Cortex of kidney (tissue), 1 donor: ENCODE measurements at places on chromosomes 6 and 20.

- no peak for DNase-seq
These were observed 84.3 kb upstream of the TMEM181 start for GRCh38 chr6:158475344-158476302.

GRCh38 chr6:6681075-6681849 is 92.7 kb downstream of the LY86 start:
- DNase-seq = no peak

GRCh38 chr20:58567437-58567836 is 52.2 kb upstream of the APCDD1L start:
- no peak for DNase-seq

- no peak for DNase-seq
These were observed 1.4 kb upstream of the LAMA5 start for GRCh38 chr20:62368392-62368975.

DNA sequence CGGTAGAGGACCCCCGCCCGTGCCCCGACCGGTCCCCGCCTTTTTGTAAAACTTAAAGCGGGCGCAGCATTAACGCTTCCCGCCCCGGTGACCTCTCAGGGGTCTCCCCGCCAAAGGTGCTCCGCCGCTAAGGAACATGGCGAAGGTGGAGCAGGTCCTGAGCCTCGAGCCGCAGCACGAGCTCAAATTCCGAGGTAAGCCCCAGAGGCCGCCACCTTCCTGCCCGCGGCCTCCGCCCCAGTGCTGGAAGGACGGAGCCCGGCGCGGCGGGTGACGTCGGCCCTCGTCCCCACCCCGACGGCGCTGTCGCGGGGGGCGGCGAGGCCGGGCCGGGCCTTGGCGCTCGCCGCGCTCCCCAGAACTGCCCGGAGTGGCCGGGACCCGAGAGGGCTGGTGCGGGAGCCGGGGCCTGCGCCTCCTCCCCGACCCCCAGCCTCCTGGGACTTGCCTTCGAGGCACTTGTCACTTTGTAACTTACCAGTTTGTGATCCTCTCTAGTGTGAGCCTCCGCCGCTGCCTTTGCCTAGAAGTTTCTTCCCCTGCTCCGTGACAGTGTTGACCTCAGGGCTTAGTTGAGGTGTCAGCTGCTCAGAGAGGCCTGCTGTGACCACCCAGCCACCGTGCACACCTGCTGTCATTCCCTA is 417 bp downstream of the VAPB start:
- no peak for DNase-seq

DNA sequence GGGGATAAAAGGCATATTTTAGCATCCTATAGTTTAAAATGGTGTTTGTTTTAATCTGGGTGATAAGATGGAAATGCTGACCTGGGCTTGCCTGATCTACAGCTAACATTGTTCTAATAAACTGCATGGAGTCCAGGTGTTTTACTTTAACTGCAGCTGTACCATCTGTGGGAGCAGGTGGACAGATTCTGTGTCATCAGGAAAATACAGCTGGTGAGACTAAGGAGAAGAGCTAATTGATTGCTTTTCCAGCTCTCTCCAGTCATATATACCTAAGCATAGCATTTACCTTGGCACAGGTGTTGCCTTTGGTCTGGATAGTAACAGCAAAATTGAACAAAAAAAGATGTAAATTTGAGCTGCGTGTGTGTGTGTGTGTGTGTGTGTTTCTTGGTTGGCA is 31.6 kb downstream of the CBFA2T2 start:
- no peak for DNase-seq

- no peak for DNase-seq
These were observed 153.9 kb downstream of the LPA start for GRCh38 chr6:160510199-160510598.

DNA sequence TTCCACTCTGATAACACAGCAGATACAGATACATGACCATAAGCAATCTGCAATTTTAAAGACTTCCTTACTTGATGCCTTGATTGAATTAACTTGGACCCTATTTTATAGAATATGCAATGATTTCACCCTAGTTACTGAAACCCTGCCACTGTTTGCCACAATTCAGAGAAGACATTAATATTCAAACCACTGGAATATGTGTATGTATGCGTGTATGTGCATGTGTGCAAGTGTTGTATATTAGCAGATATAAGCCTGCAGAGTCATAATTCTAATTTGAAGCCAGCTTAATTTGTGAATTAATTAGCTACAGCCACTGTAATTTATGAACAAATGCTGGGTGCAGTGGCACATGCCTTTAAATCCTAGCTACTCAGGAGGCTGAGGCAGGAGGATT is 9.3 kb downstream of the VNN2 start:
- DNase-seq = no peak
